ENCODE measurements at places on chromosomes 12 and 14. TPM values are rescaled to one million over a fixed set of nuclear protein-coding genes. Genes with fewer than 3 reads are reported as not detected.

GRCh38 chr12:119020406-119021360, 39.3 kb downstream of the SRRM4 start:
- peak; percentile 81 for DNase-seq

Gene CLEC2A
- not detected for total RNA-seq

Gene C3AR1
- 3.5 TPM for total RNA-seq

GRCh38 chr14:33184587-33184986, 245.9 kb downstream of the NPAS3 start:
- DNase-seq = no peak

Gene RNU4-1
- 3,001 TPM for total RNA-seq

DNA sequence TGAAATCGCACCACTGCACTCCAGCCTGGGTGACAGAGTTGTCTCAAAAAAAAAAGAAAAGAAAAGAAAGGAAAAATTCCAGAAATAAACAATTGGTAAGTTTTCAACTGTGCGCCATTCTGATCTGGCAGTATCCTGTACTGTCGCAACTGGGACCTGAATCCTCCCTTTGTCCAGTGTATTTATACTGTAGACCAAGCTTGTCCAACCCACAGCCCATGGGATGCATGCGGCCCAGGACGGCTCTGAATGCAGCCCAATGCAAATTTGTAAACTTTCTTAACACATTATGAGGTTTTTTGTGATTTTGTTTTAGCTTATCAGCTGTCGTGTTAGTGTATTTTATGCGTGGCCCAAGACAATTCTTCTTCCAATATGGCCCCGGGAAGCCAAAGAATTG, 84.7 kb downstream of the TMCC3 start:
- no peak for DNase-seq

DNA sequence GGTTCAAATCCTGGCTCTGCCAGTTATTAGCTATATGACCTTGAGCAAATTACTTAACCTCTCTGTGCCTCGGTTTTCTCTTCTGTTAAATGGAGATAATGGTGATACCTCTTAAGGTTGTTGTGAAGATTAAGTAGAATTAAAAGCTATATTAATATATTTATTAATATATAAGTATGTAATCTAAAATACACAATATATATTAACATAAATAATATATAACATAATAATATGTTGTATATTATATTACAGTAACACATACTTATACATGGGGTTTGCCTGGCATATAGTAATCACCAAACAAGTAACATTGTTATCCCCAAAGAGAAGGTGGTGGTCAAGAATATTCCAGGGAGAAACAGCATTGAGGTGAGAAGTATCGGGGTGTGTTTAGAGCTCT, 92.0 kb downstream of the CMKLR1 start:
- no peak for DNase-seq

Gene PMEL
- total RNA-seq = 0.98 TPM

DNA sequence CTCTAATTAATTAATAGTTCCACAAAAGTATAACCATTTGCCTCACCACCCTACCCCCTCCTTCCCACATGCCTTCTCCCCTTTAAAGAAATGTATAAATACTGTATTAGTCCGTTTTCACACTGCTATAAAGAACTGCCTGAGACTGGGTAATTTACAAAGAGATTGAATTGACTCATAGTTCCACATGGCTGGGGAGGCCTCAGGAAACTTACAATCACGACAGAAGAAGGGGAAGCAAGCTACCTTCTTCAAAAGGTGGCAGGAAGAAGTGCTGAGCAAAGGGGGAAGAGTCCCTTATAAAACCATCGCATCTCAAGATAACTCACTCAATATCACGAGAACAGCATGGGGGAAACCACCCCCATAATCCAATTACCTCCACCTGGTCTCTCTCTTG, 8.2 kb upstream of the RESF1 start:
- DNase-seq = no peak

Gene PROX2
- total RNA-seq = not detected

- peak; percentile 57 for DNase-seq
Observed at GRCh38 chr12:57524814-57525614, 2.4 kb downstream of the MBD6 start.

Gene ACSS3
- total RNA-seq = 0.40 TPM

DNA sequence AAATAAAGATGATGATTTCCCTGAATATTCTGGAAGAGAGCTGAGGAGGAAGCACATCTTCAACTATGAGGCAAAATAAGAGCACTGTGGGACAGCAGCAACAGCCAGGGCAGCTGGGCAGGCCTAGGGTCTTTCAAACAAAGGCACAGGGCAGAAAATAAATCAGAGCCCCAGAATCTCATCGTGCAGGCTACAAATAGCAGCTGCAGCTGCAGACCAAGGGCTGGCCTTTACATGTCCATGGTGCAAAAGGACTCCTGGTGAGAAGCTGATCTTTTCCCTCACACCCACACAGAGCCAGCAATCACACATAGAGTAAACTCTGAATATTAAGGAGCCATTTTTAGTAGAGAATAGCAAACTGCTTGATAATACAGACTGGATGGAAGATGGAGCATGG, 13.6 kb upstream of the MYBPC1 start:
- DNase-seq = no peak

DNA sequence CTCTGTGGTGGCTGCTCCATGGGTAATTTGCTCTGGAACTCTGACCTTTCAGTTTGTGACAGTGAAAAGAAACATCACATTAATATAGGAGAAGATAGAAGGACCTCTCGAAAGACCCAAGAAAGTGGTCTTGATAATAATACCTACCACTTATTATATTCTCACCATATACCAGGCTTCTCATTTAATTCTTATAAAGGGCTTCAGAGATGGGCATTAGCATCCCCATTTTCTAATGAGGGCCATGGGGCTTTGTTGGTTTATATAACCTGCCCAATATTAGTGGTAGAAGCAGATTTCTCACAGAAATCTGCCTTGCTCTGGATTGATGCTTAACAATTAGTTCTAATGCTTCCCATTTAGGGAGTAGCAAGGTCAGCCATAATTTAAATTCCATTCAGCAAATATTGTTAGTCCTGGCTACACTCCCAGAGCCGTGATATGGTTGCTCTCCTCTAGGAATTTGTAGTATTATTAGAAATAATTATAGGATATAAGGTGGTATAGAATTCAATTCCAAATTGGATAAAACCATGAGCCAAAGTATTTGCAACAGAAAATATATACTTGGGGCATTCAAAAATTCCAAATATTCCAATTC, 7.4 kb upstream of the AMIGO2 start:
- no peak for DNase-seq

DNA sequence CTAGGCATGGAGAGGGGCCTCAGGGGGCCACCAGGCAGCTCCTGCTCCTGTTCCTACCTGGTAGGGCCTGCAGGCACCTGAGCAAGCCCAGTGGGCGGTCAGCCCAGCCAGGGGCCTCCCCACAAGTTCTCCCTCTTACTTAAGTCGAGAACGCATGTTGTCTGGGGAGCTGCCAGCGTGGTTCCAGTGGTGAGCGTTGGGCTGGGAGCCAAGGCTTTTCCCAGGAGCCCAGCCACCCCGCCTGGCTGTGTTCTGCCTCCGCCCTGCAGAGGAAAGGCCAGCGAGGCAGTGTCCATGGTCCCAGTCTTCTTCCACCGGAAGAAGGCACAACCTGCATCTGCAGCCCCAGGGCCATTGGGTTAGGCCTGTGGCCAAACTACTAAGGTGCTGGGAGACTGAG, 1.4 kb downstream of the C14orf180 start:
- DNase-seq = no peak

DNA sequence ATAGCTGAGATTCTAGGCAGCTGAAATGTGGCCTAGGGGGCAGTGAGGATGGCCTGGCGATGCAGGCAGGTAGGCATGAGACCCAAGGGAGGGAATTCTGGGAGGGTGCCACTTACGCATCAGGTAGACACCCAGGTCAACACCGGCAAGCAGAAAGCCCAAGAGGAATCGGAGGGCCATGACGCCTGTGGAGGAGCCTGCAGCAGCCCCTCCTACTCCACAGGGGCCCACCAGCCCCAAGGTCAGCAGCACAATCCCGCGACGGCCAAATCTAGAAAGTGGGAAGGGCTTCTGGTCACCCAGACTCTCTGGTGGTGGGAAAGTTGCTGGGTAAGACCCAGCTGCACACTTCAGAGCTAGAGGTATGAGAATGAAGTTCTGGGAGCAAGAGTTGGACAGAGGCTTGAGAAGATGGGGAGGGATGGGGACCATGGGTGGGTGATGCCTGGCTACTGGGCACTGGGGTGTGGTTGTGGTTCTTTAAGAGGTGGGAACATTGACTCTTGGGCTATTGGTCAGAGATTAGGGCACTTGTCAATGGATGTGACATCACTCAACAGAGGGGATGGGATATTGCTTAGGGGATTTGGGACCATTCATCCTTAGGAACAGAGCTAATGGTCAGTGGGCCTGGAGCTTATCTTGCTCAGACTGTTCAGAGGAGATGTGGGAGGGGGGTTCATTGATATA, 3.4 kb downstream of the SLC22A17 start:
- DNase-seq = no peak

Gene SLC11A2
- total RNA-seq = 38.8 TPM

GRCh38 chr12:101607894-101608293, 13.1 kb downstream of the MYBPC1 start:
- DNase-seq = no peak

DNA sequence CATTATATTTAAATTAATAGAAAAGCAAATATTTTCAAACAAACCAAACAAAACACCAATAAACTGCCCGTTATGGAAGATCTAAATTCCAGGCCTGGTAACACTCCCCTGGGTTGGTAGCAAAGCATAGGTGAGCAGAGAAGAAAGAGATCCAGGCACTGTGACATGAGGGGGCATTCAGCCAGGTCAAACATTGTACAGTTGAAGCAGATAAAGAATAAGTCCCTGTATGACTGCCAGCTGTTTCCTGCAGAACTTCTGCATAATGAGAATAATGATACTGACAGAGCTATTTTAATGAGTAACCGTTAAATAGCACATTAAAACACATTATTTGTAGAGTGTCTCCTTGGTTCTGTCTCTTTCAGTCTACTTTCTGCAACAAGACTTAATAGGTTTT, 35.4 kb downstream of the SLC38A1 start:
- DNase-seq = no peak

Gene SOAT2
- not detected for total RNA-seq

DNA sequence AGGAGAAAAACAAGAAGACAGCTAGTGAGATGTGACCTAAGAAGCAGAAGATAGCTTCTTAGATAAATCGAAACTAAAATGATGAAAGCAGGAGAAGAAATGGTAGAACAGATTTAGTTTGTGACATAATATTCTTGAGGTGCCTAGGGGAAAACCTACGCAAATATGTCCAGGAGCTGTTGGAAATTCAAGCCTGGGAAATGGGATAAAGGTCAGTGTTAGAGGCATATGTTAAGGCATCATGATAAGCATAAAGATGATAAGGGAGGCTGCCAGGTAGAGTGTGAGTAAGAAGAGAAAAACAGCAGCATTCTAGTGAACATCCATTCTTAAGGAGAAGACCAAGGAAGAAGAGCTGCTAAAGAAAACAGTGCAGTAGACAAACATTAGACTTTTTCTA, 109.6 kb upstream of the LGR5 start:
- DNase-seq = no peak

GRCh38 chr12:61037792-61038191, 1222.4 kb upstream of the USP15 start:
- no peak for DNase-seq

DNA sequence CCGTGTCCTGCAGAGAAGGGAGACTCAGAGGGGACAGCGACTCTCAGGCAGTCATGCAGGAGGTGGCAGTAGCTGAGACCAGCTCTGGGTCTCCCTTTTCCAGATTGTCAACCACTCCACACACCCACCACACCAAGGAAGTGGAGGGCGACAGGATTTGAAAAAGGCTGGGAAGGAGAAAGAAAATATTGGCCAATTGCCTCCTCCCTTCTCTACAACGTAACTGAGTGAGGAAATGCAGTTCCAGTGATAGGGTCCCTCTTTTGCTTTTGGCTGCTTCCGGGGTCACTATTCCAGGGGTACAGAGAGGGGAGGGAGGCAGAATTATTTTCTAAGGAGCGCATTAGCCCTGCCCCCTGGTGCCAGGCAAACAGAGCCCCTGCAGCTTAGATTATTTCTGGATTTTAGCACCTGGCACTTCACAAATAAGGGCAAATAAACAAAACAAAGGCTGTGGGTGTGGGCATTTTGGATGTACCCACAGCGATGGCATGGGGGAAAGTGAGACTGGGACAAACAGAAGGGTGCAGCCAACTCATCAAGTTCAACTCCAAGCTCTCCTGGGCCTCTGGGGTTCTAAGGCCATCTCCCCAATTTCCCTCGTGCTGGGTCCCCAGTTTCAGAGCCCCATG, 20.4 kb downstream of the ASB2 start:
- DNase-seq = no peak

Gene SLC6A12
- not detected for total RNA-seq

Gene TAS2R30
- 0.93 TPM for total RNA-seq

- no peak for DNase-seq
Observed at GRCh38 chr14:33846100-33846824, 104.6 kb downstream of the EGLN3 start.

Gene NUAK1
- total RNA-seq = 0.02 TPM

DNA sequence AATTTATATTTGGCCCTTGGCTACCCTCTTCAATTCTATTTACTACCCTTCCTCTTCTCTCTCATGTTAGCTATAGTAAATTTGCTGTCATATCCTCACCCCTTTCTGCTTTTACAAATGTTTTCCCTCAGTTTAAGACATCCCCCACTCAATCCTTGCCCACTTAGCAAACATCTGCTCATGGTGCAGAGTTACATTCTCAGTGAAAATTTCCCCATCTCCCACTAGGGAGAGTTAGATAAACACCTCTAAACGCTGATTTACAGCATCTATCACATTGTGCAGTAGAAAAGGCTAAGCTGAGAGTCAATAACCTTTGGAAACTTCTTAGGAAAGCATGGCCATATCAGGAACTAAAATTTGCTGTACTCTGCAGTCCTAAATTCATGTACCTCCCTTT, 69.0 kb downstream of the DENND5B start:
- DNase-seq = no peak

Gene TAS2R8
- not detected for total RNA-seq

DNA sequence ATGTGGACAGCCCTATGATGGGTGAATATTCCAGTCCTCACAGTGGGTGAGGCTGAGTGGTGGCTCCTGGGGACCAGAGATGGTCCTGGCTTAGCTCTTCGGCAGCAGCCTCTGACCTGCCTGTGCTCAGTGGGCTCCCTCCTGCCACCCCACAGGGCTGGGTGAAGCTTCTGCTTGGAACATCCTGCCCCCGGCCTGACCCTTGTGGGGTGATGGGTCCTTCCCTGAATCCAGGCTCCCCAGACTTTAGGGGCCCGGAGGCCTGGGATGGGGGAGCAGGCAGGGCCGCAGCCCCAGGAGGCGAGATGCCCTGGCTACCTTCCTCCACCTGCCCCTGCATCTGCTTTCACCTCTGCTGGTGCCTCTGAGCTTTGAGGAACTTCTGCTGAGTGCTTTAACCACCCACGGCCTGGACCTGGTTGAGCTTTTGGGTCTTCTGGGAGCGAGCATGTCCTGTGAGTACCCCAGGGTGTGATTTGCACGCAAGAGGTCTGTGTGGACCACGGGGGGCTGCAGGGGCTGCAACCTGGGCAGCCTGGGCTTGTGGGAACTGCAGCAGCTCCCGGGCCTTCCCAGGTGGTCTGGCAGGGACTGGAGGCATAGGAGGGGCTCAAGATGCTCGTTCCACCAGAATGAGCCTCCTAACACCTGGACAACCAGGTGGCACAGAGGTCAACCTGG, 159.5 kb downstream of the KIF26A start:
- no peak for DNase-seq

GRCh38 chr12:24776861-24777260, 172.0 kb downstream of the BCAT1 start:
- DNase-seq = no peak

Gene DNAI7
- 0.29 TPM for total RNA-seq

Gene HOTAIR
- not detected for total RNA-seq

Gene SPTLC2
- 24.2 TPM for total RNA-seq
